ENCODE measurements at places on chromosomes 1 and 21. TPM values are rescaled to one million over a fixed set of nuclear protein-coding genes. Genes with fewer than 3 reads are reported as not detected.

- no peak for DNase-seq
Measured at GRCh38 chr1:22969304-22969709, 3.4 kb downstream of the LACTBL1 start.

DNA sequence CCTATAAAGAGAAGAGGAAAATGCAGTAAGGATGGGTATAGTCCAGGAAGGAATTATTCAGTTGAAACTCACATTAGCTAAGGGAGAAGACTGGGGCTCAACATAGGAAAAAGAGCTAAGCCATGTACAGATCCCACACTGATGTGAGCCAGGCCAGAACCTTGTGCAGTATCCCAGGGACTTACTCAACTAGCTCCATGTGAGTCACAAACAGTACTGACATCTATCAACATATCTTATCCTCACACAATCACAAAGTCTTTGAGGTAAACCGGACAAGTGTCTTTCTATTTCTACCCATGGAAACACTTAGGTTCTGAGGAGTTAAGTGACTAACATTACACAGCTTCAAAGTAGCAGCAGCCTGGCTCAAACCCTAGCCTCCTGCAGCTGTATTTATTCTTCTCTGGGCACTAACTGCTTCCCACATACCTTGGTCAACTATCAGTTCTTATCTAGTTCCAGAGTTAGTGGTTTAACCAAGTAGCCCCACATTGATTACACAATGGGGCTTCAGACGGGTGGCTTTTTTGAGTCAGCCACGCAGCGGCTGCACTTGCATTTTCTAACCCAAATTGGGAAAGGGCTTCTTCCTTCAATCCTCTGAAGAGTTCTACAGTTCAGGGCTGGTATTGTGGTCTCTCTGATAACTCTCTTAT lies 9.5 kb downstream of the CD5L start:
- no peak for DNase-seq

DNA sequence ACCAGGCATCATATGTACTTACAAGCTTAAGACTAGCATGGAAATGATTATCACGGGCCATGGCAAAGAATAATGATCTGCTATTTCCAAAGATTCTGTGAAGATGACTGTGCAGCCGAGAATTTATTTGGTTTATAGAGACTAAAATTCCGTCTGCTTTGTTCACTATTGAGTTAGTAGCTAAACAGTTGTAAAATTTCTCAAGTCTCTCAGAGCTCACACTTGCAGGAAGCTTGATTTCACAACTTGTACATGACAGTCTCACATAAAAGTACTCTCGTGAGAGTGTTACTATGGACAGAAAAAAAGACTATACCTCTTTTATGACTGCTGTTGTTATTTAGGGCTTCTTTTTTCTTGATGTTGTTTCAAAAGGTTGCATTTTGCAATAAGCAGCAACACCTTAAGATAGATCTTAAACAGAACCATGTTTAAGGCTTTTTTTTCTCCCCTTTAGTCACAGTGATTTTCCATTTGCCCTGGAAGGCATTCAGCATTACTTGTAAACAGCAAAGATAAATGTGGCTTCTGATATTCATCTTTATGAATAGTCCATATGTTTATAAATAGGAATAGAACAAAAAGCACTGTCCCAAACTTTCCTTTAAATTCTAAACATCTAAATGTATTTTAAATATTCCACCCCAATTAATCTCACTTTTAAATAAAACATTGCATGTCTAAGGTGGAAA lies 24.8 kb downstream of the ST6GALNAC5 start:
- no peak for DNase-seq

DNA sequence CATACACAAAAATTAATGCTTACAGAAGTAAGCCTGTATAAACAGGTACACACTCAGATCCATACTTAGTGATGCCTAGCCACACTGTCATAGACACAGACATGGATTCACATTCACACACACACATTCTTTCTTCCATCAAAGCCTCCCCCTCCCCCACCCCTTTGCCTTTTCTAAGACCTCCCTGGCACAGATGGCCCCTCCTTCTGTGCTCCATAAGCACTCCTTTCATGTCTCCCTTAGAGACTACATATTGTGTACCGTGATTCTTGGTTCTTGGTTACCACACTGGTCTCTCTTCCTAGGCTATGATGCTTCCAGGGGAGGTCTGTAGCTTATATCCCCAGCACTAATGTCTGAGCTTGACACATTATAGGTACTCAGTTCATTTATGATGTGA lies 2.0 kb upstream of the NHLH2 start:
- no peak for DNase-seq

- no peak for DNase-seq
Measured at GRCh38 chr1:92188436-92189255, 29.1 kb upstream of the C1orf146 start.

DNA sequence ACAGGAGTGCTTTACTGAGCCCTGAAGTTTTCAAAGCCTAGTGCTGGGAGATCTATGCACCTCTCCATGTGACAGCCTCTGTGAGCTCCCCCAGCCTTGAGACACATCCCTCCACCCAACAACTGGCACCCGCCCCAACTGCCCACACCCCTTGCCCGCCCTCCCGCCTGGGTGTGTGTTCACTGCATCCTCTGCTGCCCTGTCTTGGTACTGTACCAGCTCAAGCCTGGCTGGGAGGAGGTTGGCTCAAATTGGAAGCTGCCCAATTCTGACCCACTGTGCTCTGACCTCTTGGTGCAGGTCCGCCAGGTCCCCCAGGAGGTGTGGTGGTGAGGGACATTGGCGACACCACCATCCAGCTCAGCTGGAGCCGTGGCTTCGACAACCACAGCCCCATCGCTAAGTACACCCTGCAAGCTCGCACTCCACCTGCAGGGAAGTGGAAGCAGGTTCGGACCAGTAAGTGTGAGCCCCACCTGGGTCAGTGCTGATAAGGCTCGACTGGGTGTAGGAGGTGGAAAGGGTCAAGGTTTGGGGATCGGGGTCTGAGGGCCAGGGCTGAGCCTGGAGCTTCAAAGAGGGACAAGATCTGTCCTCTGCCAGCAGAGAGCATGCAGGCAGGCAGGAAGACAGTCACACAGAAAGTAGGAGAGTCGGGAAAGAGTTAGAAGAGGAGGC lies 18.0 kb downstream of the TMEM81 start:
- no peak for DNase-seq

DNA sequence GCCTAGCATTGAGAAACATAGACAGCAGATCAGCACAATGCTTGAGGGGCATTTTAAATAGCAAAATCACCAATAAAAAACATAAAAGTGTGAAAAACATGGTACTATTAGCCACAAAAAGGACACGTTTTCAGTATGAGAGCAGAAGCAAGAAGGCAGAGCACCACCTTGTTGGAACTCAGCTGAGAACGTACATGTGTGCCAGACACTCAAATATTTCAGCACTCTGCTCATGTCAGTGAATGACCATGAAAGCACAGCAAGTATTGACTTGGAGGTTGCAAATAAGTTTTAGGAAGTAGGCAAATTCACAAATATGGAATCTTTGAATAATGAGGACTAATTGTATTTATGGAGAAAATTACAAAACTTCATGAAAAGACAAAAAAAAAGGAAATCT lies 193.4 kb upstream of the PKN2 start:
- no peak for DNase-seq

DNA sequence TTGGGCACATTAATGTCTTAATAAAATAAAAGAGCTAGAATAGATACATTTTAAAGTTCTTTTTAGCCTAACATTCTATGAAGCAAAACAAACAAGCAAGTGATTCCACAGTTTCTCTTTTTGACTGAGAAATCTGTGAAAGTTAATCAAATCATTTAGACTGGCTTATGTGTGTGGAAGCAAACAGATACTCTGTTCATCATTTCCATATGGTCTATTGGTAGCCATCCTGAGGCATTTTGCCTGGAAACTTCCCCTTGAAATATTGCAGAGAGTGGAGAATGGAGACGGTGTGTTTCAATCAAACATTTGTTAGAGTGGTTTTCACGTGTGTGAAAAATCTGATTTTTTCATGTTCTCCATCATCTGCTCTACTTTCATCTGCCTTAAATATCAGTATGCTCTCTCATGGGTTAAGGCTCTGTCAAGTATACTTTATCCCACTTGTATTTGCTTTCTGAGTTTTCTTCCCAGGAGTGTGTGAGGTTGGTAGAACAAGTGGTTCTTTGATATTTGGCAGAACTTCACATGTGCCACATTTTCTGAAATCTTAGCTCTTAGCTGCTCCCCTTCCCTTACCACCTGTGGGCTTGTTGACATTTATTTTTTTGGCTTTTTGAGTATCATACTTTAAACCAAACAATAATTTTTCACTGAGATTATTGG lies 139.1 kb upstream of the PTGFR start:
- no peak for DNase-seq

GRCh38 chr1:209202830-209203532 lies 380.5 kb upstream of the CAMK1G start:
- DNase-seq: no peak

DNA sequence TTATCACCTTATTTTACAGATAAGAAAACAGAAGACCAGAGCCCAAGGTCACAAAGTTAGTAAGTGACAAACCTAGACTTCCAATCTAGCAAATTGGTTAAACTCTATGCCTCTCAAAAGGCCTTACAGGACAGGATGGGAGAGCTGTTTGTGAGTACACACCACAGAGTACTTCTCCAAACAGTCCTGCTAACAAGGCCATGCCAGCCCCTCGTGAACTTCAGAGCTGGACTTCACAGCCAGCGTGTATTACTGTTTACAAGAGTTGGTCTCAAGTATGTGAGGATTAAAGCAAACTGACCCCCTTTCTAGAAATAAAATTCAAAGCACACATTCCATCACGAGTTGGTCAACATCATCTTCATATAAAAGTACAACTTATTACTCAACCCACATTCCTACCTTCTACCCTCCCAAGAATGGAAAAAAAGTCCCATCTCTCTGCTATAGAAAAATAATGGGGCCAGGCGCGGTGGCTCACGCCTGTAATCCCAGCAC lies 19.8 kb upstream of the UBR4 start:
- DNase-seq: no peak

GRCh38 chr1:66733348-66734017 lies 18.8 kb upstream of the DYNLT5 start:
- DNase-seq: no peak

DNA sequence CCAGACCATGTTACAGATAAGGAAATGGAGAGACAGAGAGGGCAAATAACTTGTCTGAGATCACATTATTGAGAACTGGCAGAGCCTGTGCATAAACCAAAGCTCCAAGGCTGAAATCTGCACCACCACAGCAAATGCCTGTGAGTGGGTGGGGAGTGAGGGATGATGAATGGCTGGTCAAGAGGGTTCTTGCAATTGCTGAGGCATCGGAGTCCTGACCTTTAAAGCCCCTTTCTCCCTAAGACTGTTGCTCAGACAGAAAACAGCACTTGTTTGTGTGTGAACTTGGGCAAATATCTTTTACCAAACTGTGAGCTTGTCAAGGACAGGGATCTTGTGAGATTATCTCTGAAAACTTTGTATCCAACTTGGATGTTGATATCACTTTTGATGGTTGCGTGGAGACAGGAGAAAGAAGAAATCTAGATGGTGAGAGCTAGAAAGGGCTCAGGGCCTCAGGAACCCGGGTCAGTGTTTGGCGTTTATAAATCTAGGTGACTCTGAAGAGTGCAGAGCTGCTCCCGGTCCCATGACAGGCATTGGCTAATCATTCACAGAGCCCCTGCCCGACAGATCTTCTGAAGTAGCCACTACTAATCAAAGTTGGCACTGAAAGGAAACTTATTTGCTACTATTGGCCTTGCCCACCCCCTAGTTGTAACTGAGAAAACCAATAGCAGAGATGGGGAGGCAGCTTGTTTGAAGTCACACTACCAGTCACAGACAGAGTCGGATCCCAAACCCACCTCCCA lies 122.3 kb downstream of the FOXD2 start:
- DNase-seq: no peak

- no peak for DNase-seq
Measured at GRCh38 chr1:54969879-54970278, 10.5 kb upstream of the TMEM61 start.

GRCh38 chr1:20194224-20194623 lies 7.9 kb upstream of the PLA2G2C start:
- DNase-seq: no peak

- no peak for DNase-seq
Measured at GRCh38 chr1:209611771-209612570, 28.5 kb downstream of the CAMK1G start.

DNA sequence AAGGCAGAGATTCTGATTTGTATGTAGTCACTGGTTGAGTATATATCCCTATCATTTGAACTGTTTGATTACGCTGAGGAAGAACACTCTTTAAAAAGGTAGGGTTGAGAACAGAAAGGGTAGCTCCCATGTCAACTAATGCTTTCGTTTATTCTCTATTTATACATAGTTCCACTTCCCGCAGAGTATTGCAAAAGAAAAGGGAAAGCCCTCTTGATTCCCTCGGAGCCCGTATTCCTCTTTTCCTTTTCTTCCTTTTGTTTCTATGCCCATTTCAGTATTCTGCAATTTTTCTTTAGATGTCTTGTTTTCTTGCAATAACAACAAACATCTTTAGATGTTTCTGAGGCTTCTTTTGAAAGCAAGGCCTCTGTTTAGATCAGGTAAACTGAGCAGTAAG lies 78.2 kb downstream of the DNTTIP2 start:
- DNase-seq: no peak

GRCh38 chr1:24963099-24963872 lies 33.2 kb upstream of the RUNX3 start:
- DNase-seq: no peak

DNA sequence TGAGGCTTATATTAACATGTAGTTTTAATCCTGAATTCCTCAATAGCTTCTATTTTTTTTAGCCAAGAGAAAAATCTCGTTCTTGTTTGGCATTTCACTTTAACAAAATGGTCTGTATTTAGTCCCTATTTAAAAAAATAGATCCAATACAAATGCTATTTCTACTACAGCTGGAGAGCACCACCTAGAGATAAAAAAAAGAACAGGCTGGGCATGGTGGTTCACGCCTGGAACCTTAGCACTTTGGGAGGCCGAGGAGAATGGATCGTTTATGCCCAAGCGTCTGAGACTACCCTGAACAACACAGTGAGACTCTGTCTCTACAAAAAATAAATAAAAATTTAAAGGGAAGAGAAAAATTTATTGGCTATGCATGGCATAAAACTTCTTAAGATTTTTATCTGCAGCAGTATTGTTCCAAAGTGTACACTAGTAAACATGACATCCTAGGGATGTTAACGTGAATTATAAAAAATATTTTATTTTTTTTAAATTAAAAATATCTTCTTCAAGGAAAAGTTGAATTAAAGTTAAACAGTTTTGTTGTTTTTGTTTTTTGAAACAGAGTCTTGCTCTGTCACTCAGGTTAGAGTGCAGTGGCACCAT lies 4.4 kb downstream of the ST7L start:
- DNase-seq: no peak

GRCh38 chr1:56324504-56324903 lies 254.9 kb downstream of the PLPP3 start:
- DNase-seq: no peak

GRCh38 chr1:93783876-93784275 lies 95.1 kb downstream of the DNTTIP2 start:
- DNase-seq: no peak

- DNase-seq: no peak
Measured at GRCh38 chr1:117770981-117771531, 158.4 kb downstream of the GDAP2 start.

GRCh38 chr1:4584449-4584848 lies 70.0 kb upstream of the AJAP1 start:
- no peak for DNase-seq

The ERICH3 gene
- not detected for total RNA-seq

The EPHA8 gene
- not detected for total RNA-seq

The CYP4B1 gene
- 20.4 TPM for total RNA-seq

The PRKAA2 gene
- 77.2 TPM for total RNA-seq

Data from Right ventricle myocardium superior (tissue), 1 donor.